ENCODE measurements at places on chromosomes 5 and 9. TPM values are rescaled to one million over a fixed set of nuclear protein-coding genes. Genes with fewer than 3 reads are reported as not detected.

GRCh38 chr5:110917161-110917875 lies 154.2 kb upstream of the TSLP start:
- no peak for DNase-seq

REEP2 gene
- not detected for polyA plus RNA-seq

- no peak for DNase-seq
Measured at GRCh38 chr5:137071931-137072330, 427.2 kb downstream of the SPOCK1 start.

RNF183 gene
- not detected for polyA plus RNA-seq

- no peak for DNase-seq
Measured at GRCh38 chr5:133472829-133473228, 139.5 kb downstream of the FSTL4 start.

LRRC19 gene
- polyA plus RNA-seq = 0.05 TPM

GRCh38 chr5:10279925-10280720 lies 27.6 kb downstream of the CMBL start:
- DNase-seq = no peak

DNA sequence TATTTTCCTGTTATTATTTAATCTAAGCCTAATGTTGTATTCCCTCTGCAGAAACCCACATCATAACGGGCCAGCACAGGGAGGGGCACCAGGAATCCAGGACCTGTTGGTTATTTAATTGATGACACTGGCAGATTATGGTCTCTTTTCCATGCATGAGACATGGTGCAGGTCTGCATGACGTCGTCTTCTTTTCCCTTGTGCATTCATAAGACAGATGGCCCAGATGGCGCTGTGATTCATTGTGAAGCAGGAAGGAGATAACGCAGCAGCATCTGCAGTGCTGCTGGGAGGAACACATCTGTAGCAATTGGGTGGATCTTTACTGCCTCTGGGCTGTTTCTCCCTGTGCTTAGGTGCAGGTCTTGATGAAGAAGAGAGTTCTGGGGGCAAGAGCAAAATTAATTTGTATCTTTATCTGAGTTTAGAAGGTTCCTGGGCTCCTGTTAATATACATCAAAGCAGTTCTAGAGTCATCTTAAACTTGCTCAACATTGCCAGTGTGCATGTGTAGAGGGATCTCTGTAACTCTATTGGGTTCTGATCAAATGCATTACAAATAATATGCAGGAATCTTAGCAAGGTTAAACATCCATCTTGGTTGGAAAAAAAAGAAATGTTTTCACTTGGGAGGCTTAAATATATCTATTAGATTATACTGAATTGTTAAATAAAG lies 176.1 kb downstream of the PCSK1 start:
- no peak for DNase-seq

GRCh38 chr5:342501-343460 lies 21.3 kb downstream of the AHRR start:
- no peak for DNase-seq

DNA sequence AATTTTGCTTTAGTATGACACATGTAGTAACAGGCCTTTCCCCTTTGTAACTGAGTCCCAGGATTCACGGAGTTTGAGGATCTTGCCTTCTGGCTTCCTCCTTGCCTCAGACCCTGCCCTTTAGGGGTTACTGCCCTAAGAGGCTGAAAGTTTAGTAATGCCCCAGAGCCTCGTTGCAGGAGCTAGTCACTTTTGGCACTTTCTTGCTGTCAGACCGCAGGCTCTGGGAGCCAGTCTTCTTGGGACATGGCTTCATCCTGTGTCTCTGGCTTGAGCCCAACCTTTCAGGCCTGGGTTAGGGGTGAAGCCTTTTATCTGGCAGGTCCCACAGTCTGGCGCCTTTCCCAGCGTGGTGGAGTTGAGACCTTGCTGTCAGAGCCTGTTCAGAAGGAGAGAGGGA lies 185.6 kb upstream of the DMRT1 start:
- no peak for DNase-seq

GRCh38 chr9:21677387-21677786 lies 125.0 kb upstream of the MTAP start:
- no peak for DNase-seq

DNA sequence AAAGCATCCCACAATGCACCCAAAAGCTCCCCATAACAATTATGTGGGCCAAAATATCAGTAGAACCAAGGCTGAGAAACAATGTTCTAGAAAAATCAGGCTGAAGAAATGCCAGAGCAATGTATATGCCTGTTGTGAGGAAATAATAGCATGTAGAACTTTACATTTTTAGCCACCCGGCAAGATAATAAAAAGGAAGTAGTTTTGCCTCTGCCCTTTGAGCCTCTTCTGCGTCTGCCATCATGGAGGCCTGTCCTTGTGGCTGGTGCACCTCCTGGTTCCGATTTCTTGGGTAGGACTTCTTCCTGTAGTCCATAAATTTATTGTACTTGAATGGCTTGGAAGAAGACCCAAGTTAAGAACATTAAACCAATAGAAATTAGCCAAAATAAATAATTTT lies 38.9 kb upstream of the TNFAIP8 start:
- no peak for DNase-seq

COL23A1 gene
- polyA plus RNA-seq = not detected

PCA3 gene
- polyA plus RNA-seq = not detected

GRCh38 chr9:70135176-70135575 lies 91.5 kb downstream of the MAMDC2 start:
- no peak for DNase-seq

DNA sequence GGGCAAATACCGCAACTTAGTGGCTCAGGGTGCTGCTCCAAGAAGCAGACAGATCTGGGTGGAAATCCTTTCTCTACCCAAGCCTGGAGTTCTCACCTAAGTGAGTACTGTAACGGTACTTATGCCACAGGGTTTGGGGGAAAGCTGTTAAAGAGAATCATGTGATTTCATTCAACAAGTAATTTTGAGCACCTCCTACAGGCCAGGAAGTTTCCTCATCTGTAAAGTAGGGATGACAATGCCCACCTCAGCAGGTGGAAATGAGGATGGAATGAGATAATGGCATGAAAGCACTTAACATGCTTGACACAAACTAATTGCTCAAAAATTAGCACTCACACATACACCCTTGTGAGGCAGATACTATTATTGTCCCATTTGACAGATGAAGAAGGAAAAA lies 114.1 kb downstream of the JAKMIP2 start:
- no peak for DNase-seq

RAB3C gene
- not detected for polyA plus RNA-seq

FOXI1 gene
- not detected for polyA plus RNA-seq

IFNA21 gene
- polyA plus RNA-seq = not detected

HACD4 gene
- 9.9 TPM for polyA plus RNA-seq

GRCh38 chr5:171720086-171720485 lies 65.5 kb upstream of the SMIM23 start:
- no peak for DNase-seq

- no peak for DNase-seq
Measured at GRCh38 chr5:90381213-90381929, 28.2 kb downstream of the CETN3 start.

- DNase-seq = no peak
Measured at GRCh38 chr5:92594031-92594430, 987.0 kb downstream of the NR2F1-AS1 start.

GRCh38 chr9:91186632-91187108 lies 175.0 kb downstream of the AUH start:
- DNase-seq = no peak

DNA sequence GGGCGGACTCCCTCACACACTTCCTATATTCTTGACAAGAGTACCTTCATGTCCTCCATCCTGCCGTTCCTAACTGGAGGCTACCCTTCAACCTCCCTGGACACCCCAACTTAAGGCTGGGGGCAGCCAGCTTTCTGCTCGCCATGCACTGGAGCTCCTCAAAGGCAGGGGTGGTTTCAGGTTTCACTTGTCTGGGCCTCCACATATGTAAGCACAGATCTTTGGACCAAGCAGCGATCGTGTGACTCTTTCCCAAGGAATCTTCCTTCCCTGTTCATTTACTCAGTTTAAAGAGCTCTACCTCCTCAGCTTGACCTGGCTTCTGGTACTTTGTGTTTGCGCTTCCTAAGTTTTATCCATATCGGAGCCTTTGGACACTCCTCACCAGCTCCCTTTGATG lies 34.2 kb upstream of the TRPC7 start:
- DNase-seq = no peak

MORN5 gene
- not detected for polyA plus RNA-seq

GBGT1 gene
- polyA plus RNA-seq = 0.67 TPM

- no peak for DNase-seq
Measured at GRCh38 chr9:137880160-137880975, 2.8 kb downstream of the CACNA1B start.

DDX41 gene
- polyA plus RNA-seq = 46.5 TPM

IFNB1 gene
- polyA plus RNA-seq = not detected

DNA sequence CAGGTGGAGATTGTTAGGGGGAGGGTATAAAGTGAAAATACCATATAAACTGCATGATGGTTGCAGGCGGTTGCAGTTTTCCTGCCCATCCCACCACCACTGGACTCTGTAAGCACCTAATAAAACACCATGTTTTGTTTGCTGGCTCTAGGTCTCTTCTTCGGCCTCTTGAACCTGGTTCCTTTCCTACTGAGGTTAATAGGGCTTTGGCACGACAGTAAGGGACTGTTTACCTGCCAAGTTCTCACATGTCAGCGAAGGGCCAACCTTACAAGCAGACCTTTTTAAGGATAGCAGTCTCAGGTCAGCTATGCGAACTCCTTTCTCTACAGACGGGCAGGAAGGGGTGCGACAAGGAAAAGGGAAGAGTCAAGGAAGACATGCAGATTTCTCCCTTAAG lies 3.4 kb upstream of the RFESD start:
- no peak for DNase-seq

Measured in CD4-positive, CD25-positive, alpha-beta regulatory T cell (primary cell).